ENCODE measurements at places on chromosomes 1 and 21.
A peak's percentile ranks its signal among the peaks of the same experiment; 100 is the strongest.

DNA sequence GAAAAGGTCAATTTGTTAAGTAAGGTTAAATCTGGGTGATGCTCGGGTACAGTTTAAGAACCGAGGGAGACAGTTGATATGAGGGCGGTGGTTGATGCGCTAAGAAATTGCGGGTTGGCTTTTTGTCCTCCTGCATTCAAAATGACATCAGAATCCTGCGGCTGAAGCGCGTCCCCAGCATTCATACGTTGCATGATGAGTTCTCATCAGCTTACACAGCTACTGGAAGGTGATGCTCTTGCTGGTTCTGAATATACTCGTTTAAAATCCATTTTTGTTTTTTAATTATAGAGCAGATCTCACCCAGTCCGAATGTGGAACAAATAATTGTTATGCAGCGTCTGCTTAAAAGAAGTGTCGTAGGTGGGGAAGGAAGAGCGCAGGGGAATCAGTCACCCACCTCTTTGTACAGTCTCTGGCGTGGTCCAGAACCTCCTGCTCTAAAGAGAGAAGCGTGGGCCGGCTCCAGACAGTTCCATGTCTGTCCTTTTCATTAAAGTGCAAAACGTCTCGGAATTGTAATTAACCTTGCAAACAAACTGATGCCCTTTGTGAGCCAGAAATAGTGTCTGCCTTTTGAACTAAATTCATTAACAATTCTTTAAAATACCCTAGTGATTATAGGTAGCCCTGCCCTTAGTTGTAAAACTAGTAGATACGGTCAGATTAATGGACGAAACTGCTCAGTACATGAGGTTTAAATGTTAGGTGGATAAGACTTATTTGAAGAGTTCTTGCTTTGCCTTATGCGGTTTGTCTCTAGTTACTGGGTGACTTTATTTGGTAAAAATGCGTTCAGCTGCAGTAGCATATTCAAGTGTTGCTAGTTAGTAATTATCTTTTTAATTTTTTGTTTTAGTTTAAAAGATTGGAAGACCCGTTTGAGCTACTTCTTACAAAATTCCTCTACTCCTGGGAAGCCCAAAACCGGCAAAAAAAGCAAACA is 741 bp downstream of the RGS2 start:
- DNase-seq, result no peak

- no peak for DNase-seq
Observed at GRCh38 chr1:115575661-115576060, 66.1 kb upstream of the VANGL1 start.

DNA sequence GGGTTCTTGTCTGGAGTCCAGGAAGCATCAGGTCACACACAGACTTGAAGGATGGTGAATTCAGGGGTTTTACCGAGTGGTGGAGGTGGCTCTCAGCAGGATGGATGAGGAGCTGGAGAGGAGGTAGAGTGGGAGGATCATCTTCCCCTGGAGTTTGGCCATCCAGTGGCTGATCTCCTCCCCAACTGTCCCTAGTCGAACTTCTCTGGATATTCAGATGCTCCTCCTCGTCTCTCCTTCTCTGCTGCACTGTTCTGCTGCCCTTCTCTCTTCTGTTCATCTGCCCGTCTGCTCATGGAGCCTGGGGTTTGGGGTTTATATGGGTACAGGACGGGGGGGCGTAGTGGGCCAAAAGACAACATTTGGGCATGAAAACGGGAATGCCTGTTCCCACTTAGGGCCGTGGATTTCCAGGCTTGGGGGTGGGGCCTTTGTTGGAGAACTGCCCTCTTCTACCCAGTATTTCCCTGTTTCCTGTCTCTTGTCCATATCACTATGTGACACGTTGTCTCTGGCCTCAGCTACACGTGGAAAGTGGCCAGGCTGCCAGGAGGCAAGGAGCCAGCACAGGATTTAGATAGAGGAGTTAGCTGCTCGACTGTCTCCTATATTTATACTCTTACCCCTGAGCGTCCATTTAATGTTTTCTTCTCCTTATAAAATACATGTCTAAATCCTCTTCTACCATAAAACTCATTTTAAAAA is 76.7 kb downstream of the SIPA1L2 start:
- DNase-seq, result no peak

DNA sequence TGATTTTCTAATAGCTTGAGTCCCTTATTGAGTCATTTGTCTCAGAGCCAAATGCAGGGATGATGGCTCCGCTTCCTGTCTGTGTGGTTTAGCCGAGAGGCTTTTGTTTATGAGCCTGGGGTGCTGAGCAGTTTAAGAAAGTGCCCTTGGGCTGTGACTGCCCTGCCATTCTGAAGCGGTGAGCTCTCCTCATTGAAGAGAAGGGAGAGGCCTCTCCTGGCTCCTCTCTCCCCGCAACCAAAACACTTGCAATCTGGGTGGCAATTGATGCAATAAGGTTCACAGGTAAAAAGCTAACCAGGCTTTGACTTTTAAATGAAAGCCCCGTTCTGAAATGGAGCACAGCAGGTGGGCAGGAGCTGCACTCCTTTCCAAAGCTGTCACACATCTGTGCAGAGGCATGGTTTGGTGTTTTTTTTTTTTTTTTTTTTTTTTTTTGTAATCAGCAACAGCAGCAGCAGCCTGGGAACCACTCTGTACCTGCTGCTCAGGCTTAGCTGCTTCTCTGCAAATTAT is 403.7 kb downstream of the SIPA1L2 start:
- DNase-seq, result peak; percentile 88

DNA sequence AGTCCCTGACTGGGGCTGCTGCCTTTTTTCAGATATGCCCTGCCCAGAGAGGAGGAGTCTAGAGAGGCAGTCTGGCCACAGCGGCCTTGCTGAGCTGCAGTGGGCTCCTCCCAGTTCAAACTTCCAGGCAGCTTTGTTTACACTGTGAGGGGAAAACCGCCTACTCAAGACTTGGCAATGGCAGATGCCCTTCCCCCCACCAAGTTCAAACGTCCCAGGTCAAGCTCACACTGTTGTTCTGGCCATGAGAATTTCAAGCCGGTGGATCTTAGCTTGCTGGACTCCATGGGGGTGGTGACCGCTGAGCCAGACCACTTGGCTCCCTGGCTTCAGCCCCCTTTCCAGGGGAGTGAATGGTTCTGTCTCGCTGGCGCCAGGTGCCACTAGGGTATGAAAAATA is 18.3 kb upstream of the C1orf53 start:
- DNase-seq, result no peak

DNA sequence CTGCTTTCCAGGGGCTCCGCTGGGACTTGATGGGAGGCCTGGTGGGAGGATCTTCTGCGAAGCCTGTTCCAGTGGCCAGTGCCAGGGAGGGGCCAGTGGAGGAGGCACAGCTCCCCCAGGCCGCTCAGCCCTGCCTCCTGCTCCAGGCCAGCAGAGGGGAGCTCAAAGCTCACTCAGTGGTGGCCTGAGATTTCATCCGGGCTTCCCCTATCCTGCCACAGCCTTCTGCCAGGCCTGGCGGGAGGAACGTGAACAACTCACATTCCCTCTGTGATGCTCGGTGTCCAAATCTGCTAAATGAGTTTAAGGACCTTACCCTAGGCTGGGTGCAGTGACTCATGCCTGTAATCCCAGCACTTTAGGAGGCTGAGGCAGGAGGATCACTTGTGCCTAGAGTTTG is 3.3 kb downstream of the CLCNKB start:
- DNase-seq, result no peak

- no peak for DNase-seq
Observed at GRCh38 chr1:67717876-67718275, 32.9 kb downstream of the GADD45A start.

GRCh38 chr1:15100880-15101760 is 52.4 kb upstream of the TMEM51 start:
- no peak for DNase-seq

GRCh38 chr1:94020764-94021579 is 100.0 kb downstream of the ABCA4 start:
- no peak for DNase-seq

GRCh38 chr1:52574594-52574993 is 21.7 kb upstream of the TUT4 start:
- no peak for DNase-seq

- no peak for DNase-seq
Observed at GRCh38 chr1:170267317-170267716, 121.6 kb downstream of the NTMT2 start.

- peak; percentile 86 for DNase-seq
Observed at GRCh38 chr1:232620356-232620969, 9.5 kb downstream of the SIPA1L2 start.

DNA sequence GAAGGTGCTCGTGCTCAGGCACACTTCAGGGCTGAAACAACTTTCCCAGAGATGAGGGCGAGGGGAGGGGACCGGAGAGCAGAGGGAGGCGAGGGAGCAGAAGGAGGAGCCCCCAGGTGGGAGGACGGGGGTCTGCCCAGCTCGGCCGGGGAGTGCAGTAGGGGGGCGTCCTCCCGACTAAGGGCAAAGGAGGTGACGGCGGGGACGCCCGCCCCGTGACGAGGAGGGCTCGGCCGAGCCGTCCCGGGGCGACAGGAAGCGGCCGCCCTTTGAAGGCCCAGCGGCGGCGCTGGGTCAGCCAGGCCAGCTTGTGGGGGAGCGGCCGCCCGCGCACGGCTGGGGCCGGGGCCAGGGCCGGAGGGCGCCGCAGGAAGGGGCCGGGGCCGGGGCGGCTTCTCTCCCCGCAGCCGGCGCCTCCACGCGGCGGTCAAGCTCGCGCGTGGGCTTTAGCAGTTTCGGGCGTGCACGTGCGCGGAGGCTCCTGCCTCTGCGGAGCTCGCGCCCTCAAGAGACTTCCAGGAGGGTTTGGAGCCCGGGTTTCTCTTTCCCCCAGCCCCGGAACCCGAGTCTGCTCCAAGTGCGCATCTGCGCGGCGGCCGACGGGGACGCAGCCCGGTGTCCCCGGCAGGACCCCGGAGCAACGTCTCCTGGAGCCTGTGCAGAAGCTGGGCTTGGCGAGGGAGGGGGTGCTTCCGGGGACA is 100.8 kb upstream of the SLC45A1 start:
- DNase-seq, result no peak

GRCh38 chr1:14238472-14239307 is 359.8 kb upstream of the KAZN start:
- no peak for DNase-seq

DNA sequence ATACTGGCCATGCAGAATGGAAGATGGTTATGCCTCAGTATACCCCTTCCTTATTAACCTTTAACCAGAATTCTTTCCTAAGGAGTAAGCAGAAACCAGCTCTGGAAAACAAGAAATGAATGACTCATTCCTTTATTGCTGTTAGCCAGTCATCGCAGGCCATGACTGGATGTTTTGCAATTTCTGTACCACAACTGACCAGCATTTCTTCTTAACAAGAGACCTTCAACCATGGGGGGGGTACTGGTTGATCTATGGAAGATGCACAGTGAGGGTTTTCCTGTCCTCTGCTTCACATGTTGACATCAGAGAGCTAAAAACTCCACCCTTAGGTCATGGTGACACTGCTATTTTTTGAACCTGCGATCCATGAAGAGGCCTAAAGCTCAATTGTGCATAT is 28.0 kb upstream of the RNF2 start:
- DNase-seq, result no peak

GRCh38 chr1:963301-963651 is 2.9 kb downstream of the KLHL17 start:
- DNase-seq, result no peak

DNA sequence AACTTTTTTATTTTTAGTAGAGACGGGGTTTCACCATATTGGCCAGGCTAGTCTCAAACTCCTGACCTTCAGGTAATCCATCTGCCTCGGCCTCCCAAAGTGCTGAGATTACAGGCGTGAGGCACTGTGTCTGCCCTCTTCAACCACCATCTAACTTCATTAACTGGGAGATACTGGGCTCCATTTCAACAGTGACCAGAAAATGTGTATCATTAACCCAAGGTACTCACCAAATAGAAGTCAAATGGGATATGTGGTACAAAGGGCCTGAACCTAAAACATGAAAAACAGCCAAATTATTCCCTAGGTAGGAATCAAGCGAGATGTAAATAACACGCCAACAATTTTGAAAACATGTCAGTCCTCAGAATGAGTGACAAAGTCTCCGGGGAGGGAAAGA is 1.2 kb downstream of the ILF2 start:
- no peak for DNase-seq

GRCh38 chr1:64934878-64935275 is 31.5 kb downstream of the JAK1 start:
- DNase-seq, result no peak

GRCh38 chr1:116693759-116694480 is 26.4 kb upstream of the IGSF3 start:
- DNase-seq, result no peak

- DNase-seq, result no peak
Observed at GRCh38 chr1:171910786-171911185, 69.5 kb downstream of the DNM3 start.

DNA sequence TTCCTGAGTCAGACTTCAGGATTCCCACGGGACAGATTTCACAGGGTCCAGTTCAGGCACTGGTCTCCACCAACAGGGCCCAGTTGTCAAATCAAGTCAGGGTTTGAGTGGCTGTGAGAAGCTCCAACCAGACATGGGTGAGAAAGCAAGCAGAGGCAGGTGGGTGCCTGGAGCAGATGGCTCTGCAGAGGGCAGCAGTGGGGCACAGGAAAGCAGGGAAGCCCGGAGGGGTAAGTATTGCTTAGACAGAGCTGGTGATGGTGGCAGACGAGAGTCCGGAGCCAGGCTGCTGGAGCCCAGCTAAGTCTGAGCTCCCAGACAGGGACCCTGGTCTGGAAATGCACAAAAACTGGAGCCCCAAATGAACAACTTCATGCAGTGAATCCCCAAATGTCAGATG is 40.4 kb downstream of the RIMS3 start:
- DNase-seq, result no peak

Measured in NCI-H2171 (cell line).